ENCODE measurements at places on chromosomes 4 and X.

DNA sequence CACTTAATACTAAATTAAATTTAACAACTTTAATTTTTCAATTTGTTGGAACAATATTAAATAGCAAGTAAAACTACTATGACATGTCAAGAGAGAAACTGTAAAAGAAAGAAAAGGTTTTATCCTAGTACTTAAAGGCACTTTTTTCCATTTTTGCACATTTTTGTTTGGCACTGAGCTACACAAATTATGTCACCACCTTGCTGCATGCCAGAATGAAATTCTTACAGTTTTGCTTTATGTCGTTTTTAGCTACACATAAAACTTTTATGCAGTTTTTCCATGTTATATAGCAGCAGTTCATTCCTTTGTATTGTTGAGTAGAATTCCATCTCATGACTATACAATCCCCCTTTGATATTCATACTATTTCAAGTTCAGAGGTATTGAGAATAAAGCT lies 99.1 kb upstream of the RXFP1 start:
- no peak for DNase-seq

- peak; percentile 17 for DNase-seq
Measured at GRCh38 chr4:39526765-39527295, 409 bp downstream of the UGDH start.

GRCh38 chr4:145058256-145058655 lies 39.7 kb downstream of the ANAPC10 start:
- no peak for DNase-seq

- no peak for DNase-seq
Measured at GRCh38 chr4:79236785-79237184, 89.1 kb downstream of the NAA11 start.

GRCh38 chr4:167088115-167088514 lies 146.2 kb downstream of the SPOCK3 start:
- no peak for DNase-seq

DNA sequence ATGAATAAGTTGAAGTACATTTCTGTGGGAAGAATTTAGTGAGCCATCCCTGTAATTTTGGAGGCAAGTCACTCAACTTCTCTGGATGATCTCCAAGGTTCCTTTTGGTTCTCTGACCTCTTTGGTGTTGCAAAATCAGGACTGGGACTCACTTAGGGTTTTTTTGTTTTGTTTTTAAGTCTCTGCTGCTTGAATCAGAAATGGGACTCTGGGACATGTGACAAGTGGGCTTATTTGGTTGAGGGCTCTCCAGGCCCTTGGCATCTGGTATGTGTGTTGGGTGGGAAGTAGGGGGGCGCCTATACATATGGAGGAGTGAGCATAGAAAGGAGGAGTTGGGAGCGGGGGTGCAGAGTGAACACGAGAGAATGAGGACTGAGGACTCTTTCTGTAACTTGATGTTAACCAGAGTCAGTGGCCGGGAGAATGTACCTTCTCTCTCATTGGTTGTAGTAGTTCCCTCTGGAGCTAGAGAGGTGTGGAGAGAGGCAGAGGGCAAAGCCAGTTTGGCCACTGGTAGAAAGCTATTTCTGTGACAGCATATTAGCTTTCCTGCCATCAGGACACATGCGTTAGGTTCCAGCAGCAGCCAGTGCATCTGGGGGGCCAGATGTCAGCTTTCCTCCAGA lies 1.9 kb downstream of the ARHGAP10 start:
- DNase-seq = no peak

- DNase-seq = no peak
Measured at GRCh38 chr4:157992948-157993839, 179.6 kb downstream of the GASK1B start.

Data from activated CD8-positive, alpha-beta memory T cell treated with anti-CD3 and anti-CD28 coated beads, Interleukin-2, amount 50 U/mL, for 4 hours (primary cell).